ENCODE measurements at places on chromosomes 16 and 17.

DNA sequence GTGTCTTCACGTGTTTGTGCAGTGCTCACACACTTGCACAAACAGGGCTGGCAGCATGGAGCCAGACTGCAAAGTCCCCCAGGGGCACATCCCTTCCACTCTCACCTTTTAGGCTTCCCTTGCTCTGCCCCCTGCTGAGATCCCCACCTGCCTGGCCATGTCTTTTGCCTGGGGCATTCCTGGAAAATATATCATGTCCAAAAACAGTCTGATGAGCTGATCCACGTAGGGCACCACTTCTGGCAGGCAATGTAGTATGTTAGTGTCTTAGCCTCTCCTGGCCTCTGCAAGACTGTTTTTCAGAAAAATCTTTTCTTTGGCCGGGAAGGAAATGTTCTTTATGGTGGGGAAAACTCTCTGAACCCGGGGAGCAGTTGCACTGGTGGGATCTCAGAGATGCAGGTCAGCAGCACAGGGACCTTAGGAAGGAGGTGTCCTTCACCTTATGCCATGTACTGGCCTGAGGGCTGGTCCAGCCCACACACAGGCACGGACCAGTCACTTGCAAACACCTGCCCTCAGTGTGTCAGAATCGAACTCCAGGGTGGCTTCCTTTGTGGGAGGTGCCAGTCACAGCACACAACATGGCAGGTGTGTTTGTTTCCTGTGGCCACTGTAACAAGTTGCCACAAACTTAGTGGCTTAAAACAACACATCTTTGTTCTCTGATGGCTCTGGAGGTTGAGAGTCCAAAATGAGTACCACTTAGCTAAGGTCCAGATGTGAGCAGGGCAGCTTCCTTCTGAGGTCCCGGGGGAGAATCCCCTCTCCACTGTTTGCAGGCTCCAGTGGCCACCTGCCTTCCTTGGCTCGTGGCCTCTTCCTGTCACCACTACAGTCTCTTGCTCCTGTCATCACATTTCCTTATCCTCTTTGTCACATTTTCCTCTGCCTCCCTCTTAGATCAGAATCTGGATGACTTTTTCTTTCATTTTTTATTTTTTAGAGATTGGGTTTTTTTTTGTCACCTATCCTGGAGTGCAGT lies 46.6 kb downstream of the MPRIP start:
- peak; percentile 22 for DNase-seq

GRCh38 chr17:68605914-68606313 lies 4.7 kb upstream of the FAM20A start:
- no peak for DNase-seq

- DNase-seq: no peak
These were observed 2.0 kb downstream of the KLHL11 start for GRCh38 chr17:41863074-41863848.

DNA sequence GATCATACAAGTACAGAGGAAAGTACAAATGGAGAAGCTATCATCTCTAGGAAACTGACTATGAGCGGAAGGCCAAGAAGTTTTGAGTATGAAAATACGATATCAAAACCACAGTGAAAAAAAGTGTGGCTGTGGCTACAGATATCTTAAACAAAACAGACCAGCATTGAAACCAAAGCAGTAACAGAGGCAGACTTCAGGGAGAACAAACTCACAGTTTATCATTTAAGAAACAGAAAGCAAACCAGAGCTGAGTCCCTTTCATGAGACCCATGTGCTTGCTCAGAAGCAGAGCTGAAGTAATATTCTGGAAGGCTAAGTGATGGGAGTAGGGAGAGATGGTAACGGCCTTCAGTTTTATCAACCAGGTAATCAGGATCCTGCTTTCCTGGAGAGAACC lies 317.8 kb downstream of the CA10 start:
- DNase-seq: no peak

DNA sequence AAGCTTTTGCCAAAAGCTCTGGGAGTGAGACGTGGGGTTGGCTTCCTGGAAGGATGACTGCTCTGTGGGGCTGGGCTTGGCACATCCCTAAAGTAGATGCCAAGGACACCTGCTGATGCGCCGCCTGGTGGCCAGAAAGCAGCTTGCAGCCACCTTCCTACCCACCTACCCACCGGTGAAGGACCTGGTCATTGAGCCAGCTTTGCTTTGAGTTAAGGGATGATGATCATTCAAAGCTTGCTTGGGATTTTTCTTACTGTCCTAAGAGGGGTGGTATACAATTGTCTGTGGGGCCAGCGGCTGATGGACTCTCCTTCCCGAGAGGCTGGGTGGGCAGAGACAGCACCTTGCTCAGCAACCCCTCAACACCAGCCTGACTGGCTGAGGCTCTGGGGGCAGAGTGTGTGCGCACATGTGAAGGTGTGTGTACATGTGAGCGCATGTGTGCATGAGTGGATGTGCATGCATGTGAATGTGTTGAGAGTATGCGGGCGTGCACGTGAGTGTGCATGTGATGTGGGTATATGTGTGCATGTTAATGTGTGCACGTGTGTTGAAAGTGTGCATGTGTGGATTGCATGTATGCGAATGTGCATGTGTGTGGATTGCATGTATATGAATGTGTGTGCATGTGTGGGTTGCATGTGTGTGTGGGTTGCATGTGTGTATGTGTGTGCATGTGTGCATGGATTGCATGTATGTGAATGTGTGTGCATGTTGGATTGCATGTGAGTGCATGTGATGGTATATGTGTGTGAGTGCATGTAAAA lies 18.6 kb downstream of the C1QTNF1 start:
- no peak for DNase-seq

DNA sequence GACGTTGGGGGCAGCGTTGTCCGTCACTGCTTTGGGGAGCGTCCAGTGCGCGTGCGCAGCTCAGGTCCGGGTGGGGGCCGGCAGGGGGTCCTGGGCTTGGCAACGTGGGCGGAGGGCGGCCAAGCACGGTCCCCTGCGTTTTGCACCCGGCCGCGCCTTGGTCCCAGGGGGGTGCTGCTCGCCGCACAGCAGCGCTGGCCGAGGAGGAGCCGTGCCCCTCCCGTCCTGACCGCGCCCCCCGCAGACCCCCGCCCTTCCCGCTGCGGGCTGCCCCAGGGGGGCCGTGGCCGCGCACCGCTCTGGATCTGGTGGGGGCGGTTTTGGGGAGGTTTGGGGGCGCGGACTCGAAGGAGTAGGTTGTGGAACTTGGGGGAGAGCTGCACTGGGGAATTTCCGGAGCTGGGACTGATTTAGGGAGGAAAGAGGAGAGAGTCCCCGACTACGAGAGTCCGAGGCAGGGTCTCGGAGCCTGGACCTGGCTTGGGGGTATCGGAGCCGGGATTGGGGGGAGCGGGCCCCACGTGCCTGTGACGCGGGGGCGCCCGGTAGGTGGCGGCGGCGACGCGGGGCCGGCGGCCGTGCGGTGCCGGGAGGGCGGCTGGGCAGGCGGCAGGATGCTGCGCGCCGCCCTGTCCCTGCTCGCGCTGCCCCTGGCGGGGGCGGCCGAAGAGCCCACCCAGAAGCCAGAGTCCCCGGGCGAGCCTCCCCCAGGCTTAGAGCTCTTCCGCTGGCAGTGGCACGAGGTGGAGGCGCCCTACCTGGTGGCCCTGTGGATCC lies at the start of gene SLC9A5:
Gene SLC9A5 (plus strand): TSS at position 579 of the 777 bp plus-strand sequence. CDS start 36 bp downstream, at position 615.
- DNase-seq: no peak

DNA sequence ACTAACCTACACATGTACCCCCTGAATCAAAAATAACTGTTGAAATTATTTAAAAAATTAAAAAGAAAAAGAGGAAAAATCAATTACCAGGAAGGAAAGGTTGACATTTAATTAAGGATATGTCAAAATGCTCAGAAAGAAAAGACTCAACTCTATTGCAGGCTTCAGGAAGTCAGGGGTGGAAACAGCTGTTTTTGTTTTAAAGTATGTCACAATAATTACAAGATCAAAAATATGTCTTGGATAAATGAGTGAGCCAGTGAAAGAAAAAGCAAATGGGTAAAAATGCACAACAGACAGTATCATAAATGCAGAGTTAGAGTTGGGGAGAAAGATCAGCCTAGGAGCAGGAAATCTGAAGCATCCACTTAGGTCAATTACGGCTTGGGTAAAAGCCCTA lies 146.0 kb downstream of the CDH11 start:
- DNase-seq: no peak

DNA sequence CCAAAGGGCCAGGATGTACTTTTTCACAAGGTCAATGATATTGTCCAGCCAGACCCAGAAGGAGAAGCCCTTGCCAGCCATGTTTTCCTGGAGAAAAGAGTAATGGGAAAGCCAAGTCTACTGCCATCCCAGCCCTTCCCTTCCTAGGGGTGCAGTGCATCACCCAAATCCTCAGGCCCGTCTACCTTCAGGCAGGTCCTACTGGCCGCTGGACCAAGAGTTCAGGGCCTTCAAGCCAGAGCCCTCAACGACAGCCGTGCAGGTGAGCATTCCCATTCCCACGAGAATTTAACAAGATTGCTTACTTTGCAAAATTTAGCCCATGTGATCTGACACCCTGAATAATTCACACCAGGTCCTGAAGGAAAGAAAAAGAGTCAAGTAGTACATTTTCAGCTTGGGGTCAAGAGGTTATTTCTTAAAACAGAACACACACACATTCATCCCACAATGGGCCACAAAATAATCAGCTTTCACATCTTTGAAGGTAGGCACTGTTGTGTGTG lies 35.0 kb downstream of the STAT5A start:
- DNase-seq: no peak

DNA sequence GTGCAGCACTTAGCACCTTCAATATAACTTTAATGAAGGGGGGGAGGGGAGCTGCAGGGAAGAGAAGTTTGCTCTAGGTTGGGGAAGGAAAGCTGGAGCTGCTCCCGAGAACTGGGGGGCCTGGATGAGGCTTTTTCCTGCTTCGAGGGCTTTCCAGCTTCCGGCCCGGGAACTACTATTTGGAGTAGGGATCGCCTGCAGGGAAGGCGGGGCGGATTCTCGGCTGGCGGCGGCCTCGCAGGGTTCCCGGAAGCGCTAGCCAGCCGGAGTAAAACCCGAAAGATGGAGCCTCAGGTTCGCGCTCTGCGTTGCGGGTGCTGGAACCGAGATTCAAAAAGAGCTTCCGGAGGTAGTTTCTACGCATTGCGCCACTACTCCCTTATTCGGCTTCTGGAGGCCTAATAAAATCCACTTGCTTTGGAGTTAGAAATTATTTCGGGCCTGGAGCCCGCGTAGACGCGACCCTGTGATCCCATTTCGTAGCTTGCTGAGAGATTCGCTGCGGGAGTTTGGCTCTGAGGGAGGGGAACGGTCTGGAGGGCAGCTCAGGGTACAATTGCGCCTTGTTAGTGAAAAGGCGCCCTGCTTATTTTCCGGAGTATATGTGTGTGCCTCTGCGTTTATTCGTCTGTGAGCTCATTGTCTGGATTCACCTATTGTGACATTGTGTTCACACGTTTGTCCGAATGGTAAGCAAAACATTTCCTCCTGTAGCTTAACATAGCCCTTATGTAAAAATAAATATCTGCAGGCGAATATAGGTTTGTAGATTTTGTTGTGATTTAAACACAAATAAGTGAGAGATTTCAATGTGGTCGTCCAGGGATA lies 652 bp downstream of the PRAC2 start:
- no peak for DNase-seq

DNA sequence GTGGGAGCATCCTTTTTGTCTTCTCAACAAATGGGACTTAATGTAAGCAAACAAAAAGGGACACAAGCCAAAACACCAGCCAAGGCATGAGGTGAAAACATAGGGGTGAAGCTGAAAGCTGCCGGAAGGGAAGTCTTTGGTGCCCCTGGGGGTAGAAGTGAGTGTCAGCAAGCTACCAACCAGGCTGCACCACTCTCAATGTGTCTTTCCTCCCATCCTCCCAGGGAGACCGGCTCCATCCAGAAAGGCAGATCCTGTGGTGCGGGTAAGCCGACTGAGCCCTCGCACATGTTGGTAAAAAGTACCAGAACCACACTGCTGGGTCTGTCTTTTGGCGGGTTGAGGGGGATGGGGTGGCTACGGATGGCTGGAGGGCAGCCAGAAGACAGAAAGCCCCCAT lies 52.0 kb upstream of the SREBF1 start:
- DNase-seq: no peak

DNA sequence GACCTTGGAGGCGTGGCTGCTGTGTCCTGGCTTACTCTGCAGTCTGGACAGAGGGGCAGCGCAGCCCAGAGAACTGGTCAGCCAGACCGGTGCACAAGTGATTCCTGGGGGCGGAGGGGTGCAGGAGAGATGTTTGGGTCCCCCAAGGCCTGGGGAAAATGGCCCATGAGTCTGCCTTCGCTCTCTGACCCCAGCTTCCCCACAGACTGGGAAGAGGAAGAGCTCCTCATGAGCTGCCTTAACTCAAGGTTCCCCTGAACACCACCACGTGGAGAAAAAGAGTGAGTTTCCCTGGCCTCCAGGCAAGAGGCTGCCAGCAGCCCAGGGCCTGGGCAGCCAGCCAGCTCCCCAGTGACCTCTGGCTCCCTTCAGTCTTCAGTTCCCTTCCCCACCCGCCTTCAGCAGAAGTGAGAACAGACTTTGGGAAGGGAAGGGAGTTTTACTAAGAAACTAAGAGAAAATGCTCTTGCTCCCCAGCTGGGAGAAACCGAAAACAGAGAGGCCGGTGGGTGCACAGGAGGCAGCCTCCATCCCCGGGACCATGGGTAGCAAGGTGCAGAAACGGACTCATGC lies 2.0 kb upstream of the C17orf99 start:
- DNase-seq: no peak

- DNase-seq: no peak
These were observed 3.9 kb upstream of the PDK2 start for GRCh38 chr17:50090971-50091917.

DNA sequence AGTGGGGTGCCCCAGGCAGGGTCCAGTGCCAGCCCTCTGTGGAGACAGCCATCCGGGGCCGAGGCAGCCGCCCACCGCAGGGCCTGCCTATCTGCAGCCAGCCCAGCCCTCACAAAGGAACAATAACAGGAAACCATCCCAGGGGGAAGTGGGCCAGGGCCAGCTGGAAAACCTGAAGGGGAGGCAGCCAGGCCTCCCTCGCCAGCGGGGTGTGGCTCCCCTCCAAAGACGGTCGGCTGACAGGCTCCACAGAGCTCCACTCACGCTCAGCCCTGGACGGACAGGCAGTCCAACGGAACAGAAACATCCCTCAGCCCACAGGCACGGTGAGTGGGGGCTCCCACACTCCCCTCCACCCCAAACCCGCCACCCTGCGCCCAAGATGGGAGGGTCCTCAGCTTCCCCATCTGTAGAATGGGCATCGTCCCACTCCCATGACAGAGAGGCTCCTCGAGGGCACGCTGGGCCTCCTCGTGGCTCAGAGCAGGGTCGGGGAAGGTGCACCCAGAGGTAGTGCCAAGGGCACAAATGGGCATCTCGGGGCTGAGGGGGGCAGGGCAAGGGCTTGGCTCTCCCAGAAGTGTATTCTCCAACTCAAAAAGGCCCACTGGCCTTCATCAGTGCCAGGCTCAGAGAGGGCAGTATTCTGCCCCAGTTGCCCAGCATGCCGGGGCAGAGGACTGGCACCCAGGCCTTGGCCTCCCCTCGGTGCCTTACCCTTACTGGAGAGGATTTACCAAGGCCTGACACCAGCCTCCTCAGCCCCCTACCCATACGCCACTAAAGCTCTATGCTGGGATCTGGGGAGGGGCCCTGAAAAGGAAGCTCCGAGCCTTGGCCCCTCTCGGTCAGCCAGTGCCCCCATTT lies at the start of gene CDH5:
Gene CDH5 (plus strand): TSS at position 259 of the 867 bp plus-strand sequence. CDS start 12,647 bp downstream, outside the sequence.
- DNase-seq: peak; percentile 80

Data from right forelimb (tissue), 1 donor.